Left renal cortex interstitium (tissue), 4 donors: ENCODE measurements at places on chromosomes 7 and 10. TPM values are rescaled to one million over a fixed set of nuclear protein-coding genes. Genes with fewer than 3 reads are reported as not detected.

Gene AKR1C8
- polyA plus RNA-seq = 0.16 TPM

Gene KCND2
- 2.0 TPM for polyA plus RNA-seq

Gene MDH2
- polyA plus RNA-seq = 214 TPM

Gene RNLS
- 14.5 TPM for polyA plus RNA-seq

Gene LIMK1
- polyA plus RNA-seq = 26.8 TPM

Gene GTF2IRD1
- polyA plus RNA-seq = 55.1 TPM

Gene HOXA5
- polyA plus RNA-seq = 74.9 TPM

Gene UNCX
- polyA plus RNA-seq = 20.2 TPM

Gene TAS2R4
- 6.1 TPM for polyA plus RNA-seq
